Tibial nerve (tissue), 4 donors: ENCODE measurements at places on chromosomes 7 and 10. TPM values are rescaled to one million over a fixed set of nuclear protein-coding genes. Genes with fewer than 3 reads are reported as not detected.

DNA sequence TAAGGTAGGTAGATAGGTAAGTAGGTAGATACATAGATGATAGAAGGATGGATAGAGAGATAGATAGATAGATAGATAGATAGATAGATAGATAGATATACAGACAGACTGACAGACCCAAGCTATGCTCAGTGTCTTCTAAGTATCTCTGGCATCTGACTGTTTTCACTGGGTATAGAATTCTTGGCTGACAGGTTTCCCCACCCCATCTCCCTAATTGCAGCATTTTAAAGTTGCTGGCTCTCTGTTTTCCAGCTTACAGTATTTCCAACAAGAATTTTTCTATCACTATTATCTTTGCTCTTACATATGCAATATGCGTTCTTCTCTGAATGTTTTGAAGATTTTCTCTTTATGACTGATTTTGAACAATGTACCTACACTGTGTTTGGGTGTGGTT is 328.7 kb downstream of the TCERG1L start:
- DNase-seq = no peak

- DNase-seq = no peak
These were observed 11.8 kb upstream of the MAP3K8 start for GRCh38 chr10:30422151-30422695.

Gene SRGN
- 108 TPM for total RNA-seq

Gene PRR15
- 0.42 TPM for total RNA-seq

Gene CTAGE8
- 1.8 TPM for total RNA-seq

- peak; percentile 44 for DNase-seq
These were observed 5.4 kb upstream of the HSPB1 start for GRCh38 chr7:76296743-76297740.

- DNase-seq = no peak
These were observed 85.2 kb downstream of the CHCHD3 start for GRCh38 chr7:132996581-132997242.
